ENCODE measurements at places on chromosomes 13 and 19.
A peak's percentile ranks its signal among the peaks of the same experiment; 100 is the strongest.

DNA sequence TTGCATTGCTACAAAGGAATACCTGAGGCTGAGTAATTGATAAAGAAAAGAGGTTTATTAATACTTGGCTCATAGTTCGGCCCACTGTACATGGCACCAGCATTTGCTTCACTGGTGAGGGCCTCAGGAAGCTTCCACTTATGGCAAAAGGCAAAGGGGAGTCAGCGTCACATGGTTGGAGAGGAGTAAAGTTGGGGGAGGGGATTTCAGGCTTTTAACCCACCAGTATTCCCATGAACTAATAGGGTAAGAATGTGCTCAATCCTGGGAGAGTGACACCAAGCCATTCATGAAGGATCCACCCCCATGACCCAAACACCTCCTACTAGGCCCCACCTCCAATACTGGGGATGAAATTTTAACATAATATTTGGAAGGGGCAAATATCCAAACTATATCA, 82.5 kb upstream of the MYCBP2 start:
- no peak overlapping the region for H3K4me3 ChIP-seq
- H3K36me3 ChIP-seq: no peaks in the 10 kb centered on the region
- no peak overlapping the region for H3K27ac ChIP-seq
- DNase-seq: no peak
- H3K27me3 ChIP-seq: peaks cover 2% of the 10 kb centered on the region

DNA sequence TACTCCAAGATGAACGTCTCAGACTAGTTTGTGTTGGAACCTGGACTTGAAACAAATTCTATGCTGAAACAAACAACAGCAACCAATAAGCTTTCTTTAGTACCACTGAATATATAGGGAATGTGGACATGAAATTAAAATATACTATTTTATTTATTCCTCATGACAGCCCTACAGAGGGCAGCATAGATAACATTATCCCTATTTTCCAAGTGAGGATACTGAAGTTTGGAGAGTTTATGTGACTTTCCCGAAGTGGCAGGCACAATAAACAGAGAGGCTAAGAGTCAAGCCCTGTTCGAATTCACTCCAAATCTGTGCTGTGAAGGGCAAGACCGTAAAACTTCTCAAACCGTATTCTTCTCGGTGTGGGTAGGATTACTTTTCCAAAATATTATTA, 509.9 kb upstream of the GPC6 start:
- no peaks in the 10 kb centered on the region for H3K36me3 ChIP-seq
- DNase-seq: no peak
- H3K27ac ChIP-seq: no peak overlapping the region
- H3K4me1 ChIP-seq: peaks cover under 1% of the 10 kb centered on the region

GRCh38 chr13:106376401-106377112, 158.9 kb downstream of the EFNB2 start:
- H3K36me3 ChIP-seq: no peaks in the 10 kb centered on the region
- H3K27ac ChIP-seq: no peak overlapping the region
- H3K4me1 ChIP-seq: peaks cover 24% of the 10 kb centered on the region
- DNase-seq: no peak
- no peak overlapping the region for H3K4me3 ChIP-seq

- no peak overlapping the region for H3K4me3 ChIP-seq
- no peak for DNase-seq
- H3K27ac ChIP-seq: no peak overlapping the region
- no peaks in the 10 kb centered on the region for H3K36me3 ChIP-seq
Measured at GRCh38 chr13:87923753-87924152, 252.6 kb downstream of the SLITRK5 start.

DNA sequence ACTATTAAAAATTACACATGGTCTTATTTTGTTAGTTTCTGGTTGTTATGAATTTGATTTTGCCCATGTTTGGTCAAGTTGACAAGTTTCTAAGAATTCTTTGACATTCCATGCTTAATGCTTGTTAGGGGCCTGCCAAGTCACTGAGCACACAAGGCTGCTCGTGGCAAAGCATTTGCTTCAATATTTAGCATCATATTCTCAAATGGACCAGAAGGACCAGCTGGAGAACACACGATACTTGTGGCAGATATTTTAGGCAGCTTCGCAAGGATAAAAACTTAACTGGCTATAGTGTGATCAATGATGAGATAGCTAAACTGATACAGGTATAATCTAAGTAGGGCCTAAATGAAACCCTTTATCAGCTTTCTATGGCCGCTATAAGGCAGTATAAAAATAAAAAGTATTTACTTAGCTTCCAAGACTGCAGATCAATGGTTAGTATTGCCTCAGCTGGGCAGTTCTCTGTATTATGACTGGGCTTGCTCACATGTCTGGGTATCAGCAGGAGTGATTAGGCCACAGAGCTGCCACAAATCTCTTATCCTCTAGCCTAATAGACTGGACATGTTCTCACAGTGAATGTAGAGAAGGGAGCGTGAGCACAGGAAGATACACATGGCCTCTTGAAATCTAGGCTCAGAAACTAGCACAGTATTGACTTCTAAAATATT, 155.9 kb upstream of the SPRY2 start:
- no peaks in the 10 kb centered on the region for H3K36me3 ChIP-seq
- H3K4me1 ChIP-seq: no peaks in the 10 kb centered on the region
- no peaks in the 10 kb centered on the region for H3K27me3 ChIP-seq
- DNase-seq: no peak
- no peak overlapping the region for H3K27ac ChIP-seq
- H3K4me3 ChIP-seq: no peak overlapping the region

- H3K27me3 ChIP-seq: peaks cover 19% of the 10 kb centered on the region
- DNase-seq: no peak
- H3K27ac ChIP-seq: peak overlapping the region; percentile 92
- H3K4me3 ChIP-seq: peak overlapping the region; percentile 99
- H3K4me1 ChIP-seq: peaks cover 47% of the 10 kb centered on the region
Measured at GRCh38 chr13:98575009-98575903, 1.7 kb downstream of the STK24 start.

DNA sequence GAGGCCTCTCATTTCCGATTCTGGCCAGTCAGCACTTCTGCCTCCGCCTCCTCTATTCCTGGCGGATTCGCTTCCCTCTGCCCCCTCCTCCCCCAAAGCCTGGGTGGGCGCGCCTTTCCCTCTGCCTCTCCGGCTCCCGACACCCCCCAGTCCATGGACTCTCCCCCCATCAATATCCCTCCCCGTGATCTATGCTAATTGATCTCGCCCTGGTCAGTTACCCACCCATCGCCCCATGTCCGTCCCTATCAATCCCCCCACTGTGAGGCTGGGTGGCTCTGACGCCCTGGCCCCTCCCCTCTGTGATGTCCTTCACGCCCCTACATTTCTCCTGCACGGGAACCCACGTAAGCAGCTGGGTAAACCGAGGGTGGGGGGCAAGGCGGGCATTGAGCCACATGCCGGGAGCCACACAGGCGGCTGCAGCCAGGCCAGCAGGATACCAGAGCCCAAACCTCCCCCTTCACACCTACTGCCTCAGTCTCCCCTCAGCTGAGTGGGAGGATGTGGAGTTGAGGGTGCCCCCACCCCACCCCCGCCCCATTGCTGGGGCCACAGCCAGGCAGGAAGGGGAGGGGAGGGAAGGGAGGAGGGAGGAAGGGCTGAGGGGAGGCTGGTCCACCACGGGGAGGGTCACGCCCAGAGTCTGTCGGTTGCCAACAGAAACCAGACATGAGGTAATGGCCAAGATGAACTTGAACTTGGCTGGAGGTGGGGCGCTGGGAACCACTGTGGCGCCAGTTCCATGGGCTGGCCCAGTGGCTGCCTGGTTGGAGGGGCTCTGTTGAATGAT, 21.0 kb downstream of the SMIM24 start:
- H3K27ac ChIP-seq: no peak overlapping the region
- H3K4me1 ChIP-seq: peaks cover 3% of the 10 kb centered on the region
- DNase-seq: no peak
- H3K27me3 ChIP-seq: peaks cover 14% of the 10 kb centered on the region
- peak overlapping the region; percentile 20 for H3K4me3 ChIP-seq

GRCh38 chr13:44045180-44045562, 165.5 kb downstream of the LACC1 start:
- H3K4me3 ChIP-seq: no peak overlapping the region
- DNase-seq: no peak
- H3K27ac ChIP-seq: no peak overlapping the region
- no peaks in the 10 kb centered on the region for H3K4me1 ChIP-seq
- peaks cover 3% of the 10 kb centered on the region for H3K27me3 ChIP-seq

GRCh38 chr13:37001921-37002250, 1.3 kb downstream of the EXOSC8 start:
- H3K4me3 ChIP-seq: peak overlapping the region; percentile 100
- no peaks in the 10 kb centered on the region for H3K36me3 ChIP-seq
- peak overlapping the region; percentile 99 for H3K27ac ChIP-seq
- no peak for DNase-seq
- H3K4me1 ChIP-seq: peaks cover 13% of the 10 kb centered on the region

- H3K27ac ChIP-seq: no peak overlapping the region
- H3K4me1 ChIP-seq: no peaks in the 10 kb centered on the region
- no peak overlapping the region for H3K4me3 ChIP-seq
- no peak for DNase-seq
Measured at GRCh38 chr13:46698014-46698413, 98.9 kb downstream of the ESD start.

GRCh38 chr13:28679628-28680027, 20.7 kb downstream of the POMP start:
- DNase-seq: no peak
- H3K27ac ChIP-seq: no peak overlapping the region
- peaks cover under 1% of the 10 kb centered on the region for H3K27me3 ChIP-seq
- no peaks in the 10 kb centered on the region for H3K36me3 ChIP-seq
- no peak overlapping the region for H3K4me3 ChIP-seq

- no peak overlapping the region for H3K4me3 ChIP-seq
- no peaks in the 10 kb centered on the region for H3K36me3 ChIP-seq
- peak; percentile 84 for DNase-seq
- peaks cover 17% of the 10 kb centered on the region for H3K27me3 ChIP-seq
- H3K27ac ChIP-seq: no peak overlapping the region
Measured at GRCh38 chr19:35142606-35143230, 337 bp upstream of the FXYD7 start.

DNA sequence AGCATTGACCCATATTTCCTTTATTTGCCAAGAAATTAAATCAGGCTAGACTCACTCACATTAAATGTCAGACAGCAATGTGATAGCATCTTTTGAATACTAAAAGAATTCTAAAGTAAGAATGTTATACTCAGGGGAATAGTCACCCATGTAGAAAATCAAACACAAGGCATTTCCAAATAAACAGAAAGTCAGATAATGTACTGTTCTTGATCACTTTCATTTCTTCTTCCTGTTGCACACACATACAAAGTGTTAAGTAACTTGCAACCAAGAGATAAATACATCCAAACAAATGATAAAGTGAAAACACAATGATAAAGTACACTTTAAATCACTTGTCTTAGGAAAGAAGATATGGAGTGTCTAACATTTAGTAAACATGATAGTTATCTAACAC, 1366.6 kb upstream of the MIR17HG start:
- H3K36me3 ChIP-seq: no peaks in the 10 kb centered on the region
- no peaks in the 10 kb centered on the region for H3K27me3 ChIP-seq
- no peaks in the 10 kb centered on the region for H3K4me1 ChIP-seq

GRCh38 chr19:53808710-53809125, 15.4 kb downstream of the NLRP12 start:
- no peaks in the 10 kb centered on the region for H3K27me3 ChIP-seq
- H3K36me3 ChIP-seq: no peaks in the 10 kb centered on the region
- H3K27ac ChIP-seq: no peak overlapping the region
- H3K4me3 ChIP-seq: no peak overlapping the region
- no peak for DNase-seq

GRCh38 chr13:96238861-96239260, 149.0 kb downstream of the HS6ST3 start:
- H3K27ac ChIP-seq: no peak overlapping the region
- H3K4me3 ChIP-seq: no peak overlapping the region
- H3K4me1 ChIP-seq: no peaks in the 10 kb centered on the region
- H3K36me3 ChIP-seq: no peaks in the 10 kb centered on the region

DNA sequence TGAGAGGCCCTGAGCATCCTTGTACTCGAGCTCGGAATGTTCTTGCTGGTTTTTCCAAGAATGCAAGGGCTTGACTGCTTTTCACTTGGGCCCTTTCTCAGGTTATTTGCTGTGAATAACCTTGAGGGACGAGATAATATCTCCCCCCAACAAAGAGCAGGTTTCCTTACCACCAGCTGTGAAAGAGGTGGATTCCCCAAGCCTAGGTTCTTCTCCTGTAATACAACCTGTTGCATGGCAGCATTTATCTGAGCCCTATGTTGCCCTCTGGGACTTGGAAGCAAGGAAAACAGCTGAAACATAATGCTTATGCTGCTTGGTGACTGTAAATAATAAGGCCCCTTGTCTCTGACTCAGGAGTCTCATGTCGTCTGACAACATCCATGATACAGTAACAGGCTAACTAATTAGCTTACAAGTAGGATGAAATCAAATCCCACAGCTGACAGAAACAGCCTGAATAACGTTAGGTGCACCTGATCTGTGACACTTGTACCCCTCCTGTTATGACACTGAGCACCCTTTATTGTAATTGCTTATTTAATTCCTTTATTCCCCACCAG, 43.6 kb upstream of the RCBTB2 start:
- H3K27ac ChIP-seq: no peak overlapping the region
- no peaks in the 10 kb centered on the region for H3K27me3 ChIP-seq
- H3K36me3 ChIP-seq: no peaks in the 10 kb centered on the region
- no peak overlapping the region for H3K4me3 ChIP-seq

DNA sequence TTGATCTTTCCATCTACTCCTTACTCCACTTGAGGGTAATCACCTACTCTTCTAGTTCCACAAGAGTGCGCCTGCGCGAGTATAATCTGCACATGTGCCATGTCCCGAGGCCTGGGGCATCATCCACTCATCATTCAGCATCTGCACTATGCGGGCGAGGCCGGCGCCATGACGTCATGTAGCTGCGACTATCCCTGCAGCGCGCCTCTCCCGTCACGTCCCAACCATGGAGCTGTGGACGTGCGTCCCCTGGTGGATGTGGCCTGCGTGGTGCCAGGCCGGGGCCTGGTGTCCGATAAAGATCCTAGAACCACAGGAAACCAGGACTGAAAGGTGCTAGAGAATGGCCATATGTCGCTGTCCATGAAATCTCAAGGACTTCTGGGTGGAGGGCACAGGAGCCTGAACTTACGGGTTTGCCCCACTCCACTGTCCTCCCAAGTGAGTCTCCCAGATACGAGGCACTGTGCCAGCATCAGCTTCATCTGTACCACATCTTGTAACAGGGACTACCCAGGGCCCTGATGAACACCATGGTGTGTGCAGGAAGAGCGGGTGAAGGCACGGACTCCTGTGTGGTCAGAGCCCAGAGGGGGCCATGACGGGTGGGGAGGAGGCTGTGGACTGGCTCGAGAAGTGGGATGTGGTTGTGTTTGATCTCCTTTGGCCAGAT, 2.7 kb upstream of the KLK2 start:
- DNase-seq: no peak
- H3K36me3 ChIP-seq: no peaks in the 10 kb centered on the region
- H3K27ac ChIP-seq: no peak overlapping the region
- no peak overlapping the region for H3K4me3 ChIP-seq

DNA sequence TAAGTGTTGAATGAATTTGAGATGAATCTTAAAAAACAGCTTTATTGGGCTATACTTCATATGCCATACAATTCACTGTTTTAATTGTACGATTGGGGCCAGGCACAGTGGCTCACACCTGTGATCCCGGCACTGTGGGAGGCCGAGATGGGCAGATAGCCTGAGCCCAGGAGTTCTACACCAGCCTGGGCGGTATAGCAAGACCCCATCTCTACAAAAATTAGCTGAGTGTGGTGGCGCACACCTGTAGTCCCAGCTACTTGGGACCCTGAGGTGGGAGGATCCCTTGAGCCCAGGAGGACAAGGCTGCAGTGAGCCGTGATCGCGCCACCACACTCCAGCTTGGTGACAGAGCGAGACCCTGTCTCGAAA, 10.3 kb downstream of the ARID3A start:
- peaks cover 10% of the 10 kb centered on the region for H3K36me3 ChIP-seq
- H3K4me1 ChIP-seq: peaks cover 19% of the 10 kb centered on the region
- no peak for DNase-seq
- no peak overlapping the region for H3K4me3 ChIP-seq
- H3K27ac ChIP-seq: no peak overlapping the region
- peaks cover 16% of the 10 kb centered on the region for H3K27me3 ChIP-seq

Data from glutamatergic neuron (in vitro differentiated cells).